ENCODE measurements at places on chromosomes 11 and 22.

- no peak for DNase-seq
These were observed at the start of gene SSH3 for GRCh38 chr11:67303132-67303834. SSH3 (plus strand) TSS chr11:67303530; CDS start chr11:67303626, 96 bp downstream.

- no peak for DNase-seq
These were observed 23.2 kb downstream of the ISX start for GRCh38 chr22:35089139-35089538.

DNA sequence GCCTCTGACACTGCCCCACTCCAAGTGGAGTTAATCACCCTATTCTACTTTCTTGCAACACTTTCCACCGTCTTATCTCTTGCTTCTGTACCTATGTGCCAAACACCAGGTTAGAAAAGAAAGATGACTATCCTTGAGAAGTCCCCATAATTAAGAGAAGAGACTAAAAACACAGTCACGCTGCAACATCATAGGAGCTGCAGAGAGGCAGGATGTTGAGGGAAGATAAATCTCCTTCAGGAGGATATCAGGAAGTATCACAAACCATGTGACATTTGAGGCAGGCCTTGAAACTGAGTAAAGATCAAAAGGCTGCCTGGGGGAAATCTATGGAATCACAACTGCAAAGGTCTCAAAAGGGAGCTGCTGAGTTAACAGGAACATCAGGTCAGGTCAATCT lies 24.8 kb downstream of the GAB2 start:
- DNase-seq, result no peak

GRCh38 chr11:10305964-10306918 lies 1.4 kb downstream of the ADM start:
- no peak for DNase-seq

- DNase-seq, result peak; percentile 49
These were observed 103.1 kb downstream of the NAT10 start for GRCh38 chr11:34208266-34209135.

GRCh38 chr11:69260622-69261021 lies 33.3 kb upstream of the MYEOV start:
- no peak for DNase-seq

- DNase-seq, result no peak
These were observed 143.5 kb upstream of the PLET1 start for GRCh38 chr11:112404112-112404511.

DNA sequence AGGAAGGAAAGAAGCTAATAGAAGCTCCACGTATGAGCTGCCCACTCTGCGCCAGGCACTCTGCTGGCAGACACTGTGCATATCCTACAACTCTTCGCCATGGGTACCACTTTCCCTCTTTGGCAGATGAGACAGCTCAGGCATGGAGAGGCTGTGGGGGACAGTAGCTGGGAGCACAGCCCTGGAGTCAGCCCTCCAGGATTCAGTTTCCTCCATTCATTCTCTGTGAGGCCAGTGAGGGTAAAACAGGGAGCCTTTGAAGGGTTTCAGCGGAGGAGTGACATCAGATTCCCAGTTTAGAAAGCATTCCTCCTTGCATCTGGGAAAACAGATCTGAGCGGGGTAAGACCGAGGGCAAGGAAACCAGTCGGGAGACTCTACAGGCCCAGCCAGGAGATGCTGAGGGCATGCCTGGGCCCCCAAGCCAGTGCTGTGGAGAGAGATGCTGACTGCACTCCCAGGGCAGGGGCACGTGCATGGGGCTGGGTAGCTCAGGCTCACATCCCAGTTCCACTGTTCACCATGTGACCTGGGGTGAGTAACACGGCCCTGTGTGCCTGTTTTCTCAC lies 58.3 kb upstream of the EMID1 start:
- no peak for DNase-seq

- no peak for DNase-seq
These were observed 665 bp downstream of the USP28 start for GRCh38 chr11:113874581-113875233.

DNA sequence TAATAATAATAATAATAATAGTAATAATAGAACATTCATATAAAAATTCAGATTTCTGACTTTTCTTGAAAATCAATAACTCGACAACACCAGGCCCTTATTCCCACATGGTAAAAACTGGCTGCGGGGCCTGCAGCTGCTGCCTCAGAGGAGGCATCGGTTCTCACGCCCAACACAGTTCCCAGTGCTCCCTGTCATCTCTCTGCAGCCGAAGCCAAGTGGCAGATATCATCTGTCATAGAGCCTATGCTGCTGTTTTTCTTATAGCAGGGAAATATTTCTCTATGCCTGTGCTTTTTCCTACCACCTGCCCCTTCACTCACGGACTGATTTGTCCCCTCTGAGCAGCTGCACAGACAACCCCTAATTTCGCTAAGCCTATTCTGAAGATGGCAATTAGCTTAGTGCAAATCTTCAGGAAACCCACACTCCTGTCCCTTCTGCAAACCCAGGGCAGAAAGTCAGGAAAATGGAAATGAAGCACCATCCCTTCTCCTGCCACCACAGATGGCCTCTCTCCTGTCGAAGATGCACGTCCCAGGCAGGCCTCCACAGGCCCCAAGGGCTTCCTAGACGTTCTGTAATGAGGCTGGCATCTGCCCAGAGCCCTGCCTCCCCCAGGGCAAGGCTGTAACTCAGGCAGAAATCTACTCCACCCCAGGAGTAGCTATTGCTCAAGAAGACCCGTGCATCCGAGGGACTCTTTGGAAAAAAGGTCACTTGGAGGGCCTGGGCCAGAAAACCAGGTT lies 66.7 kb downstream of the SYN3 start:
- DNase-seq, result no peak

- no peak for DNase-seq
These were observed 34.2 kb upstream of the SYT13 start for GRCh38 chr11:45320371-45320770.

GRCh38 chr11:132439711-132440255 lies 1069.4 kb downstream of the NTM start:
- DNase-seq, result no peak

DNA sequence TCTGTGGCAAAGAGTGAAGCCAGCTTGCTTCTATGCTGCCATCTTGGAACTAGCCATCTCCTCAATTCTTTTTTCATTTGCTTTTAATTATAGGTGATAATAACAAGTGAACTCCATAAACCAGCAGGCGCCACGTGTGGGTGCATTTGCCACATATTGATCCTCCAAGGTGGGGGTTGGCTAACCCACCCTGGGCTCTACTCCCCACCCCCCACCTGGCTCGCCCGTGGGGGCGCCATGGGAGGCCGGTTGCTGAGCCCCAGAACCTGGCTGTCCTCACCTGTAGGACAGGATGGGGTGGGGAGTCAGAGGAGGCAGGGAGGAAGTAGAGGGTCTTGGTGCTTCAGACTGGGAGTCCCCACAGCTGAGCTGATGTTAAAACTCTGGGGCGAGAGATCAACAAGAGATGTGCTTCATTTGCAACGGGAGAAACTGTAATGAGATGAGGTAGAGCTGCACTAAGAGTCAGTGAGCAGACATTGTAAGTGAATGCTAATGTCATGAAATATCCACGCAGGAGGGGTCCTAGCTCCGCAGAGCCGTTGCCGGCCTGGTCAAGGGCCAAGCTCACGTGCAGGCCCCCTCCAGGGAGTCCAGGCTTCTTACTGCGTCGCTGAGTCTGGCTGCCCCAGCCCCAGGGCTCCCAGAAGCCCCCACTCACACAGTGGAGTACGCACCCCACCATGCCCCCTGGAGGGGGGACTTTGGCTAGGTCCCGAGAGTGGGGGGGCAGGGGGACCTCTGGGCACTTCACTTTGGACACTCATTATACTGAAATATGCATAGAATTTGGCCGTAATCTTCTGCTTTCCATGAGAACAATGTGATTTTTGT lies 59.4 kb downstream of the BRD1 start:
- DNase-seq, result no peak

DNA sequence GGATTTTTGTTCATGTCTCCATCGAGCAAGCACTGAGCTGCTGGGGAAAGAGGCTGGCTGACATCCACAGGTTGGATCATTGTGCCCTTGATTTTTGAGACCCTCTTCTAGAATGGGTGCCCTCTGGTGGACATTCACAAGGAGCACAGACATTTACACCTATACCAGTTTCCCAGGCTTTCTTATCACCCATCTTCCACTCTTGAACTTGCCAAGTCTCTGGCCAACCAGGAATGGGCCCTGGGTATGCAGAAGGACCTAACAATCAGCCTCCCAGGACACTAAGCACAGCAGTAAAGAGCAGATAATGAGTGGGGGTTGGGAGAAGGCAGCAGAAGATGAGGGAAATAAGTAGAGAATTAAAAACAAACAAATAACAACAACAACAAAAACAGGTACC lies 5.7 kb upstream of the INTS4 start:
- peak; percentile 13 for DNase-seq
